Activated naive CD4-positive, alpha-beta T cell (primary cell): ENCODE measurements at places on chromosomes 1 and 21.
A peak's percentile ranks its signal among the peaks of the same experiment; 100 is the strongest.

DNA sequence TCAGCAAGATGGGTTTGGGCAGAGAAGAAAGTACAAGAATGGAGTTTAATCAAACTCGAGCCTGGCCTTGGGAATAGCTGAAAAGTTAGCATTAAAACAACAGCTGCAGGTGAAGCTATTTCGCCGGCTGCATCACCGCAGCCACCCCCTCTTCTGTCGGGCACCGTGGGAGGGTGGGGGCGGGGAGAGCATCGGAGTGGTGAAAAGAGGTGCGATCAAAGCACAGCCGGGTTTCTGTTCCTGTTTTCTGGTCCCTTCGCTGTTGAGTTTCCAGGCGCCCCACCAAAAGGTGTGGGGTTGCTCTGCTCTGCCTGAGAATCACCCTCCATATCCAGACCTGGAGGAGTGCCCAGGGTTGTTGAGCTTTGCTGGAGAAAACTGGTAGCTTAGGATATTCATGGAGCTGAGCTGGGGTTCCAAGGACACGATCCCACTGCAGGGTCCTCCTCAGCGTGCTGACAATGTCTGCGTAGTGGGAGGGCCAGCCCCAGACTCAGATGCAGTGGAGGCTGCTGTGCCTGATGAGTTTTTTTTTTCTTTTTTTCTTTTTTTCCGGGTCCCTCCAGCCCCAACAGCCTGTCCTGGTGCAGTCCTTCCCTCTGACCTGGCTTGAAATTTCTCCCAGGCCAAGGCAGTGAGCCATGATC lies 127.5 kb upstream of the C1orf174 start:
- DNase-seq, result no peak

- no peak for DNase-seq
Observed at GRCh38 chr1:184033711-184034167, 3.8 kb downstream of the COLGALT2 start.

GRCh38 chr1:151273924-151274466 lies 8.1 kb upstream of the ZNF687 start:
- no peak for DNase-seq

DNA sequence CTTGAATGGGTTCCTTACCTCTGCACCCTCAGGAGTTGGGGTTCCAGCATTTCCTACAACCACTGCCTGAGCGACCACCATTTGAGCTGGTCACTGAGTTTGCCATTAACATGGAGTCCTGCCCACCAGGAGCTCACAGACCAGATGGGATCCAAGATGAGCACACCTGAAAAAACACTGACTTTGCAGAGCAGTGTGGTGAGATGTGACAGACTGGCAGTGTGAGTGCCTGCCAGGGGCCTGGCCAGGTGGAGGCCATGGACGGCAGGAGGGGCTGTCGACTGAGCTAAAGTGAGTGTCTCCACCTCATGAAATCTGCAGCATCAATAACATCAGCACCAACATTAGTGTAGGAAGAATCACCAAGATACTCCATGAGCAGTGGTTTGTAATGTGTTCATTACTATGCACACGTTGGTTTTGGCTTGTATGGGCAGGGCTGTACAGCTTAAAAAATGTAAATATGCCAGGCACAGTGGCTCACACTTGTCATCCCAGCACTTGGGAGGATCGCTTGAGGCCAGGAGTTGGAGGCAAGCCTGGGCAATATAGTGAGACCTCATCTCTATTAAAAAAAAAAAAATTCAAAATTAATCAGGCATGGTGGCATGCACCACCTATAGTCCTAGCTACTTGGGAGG lies 12.2 kb upstream of the MIXL1 start:
- no peak for DNase-seq

GRCh38 chr1:10211805-10212410 lies 1.5 kb downstream of the KIF1B start:
- no peak for DNase-seq

GRCh38 chr1:11858968-11859871 lies 475 bp upstream of the NPPB start:
- peak; percentile 46 for DNase-seq

GRCh38 chr1:52122384-52122783 lies 19.5 kb upstream of the ZFYVE9 start:
- DNase-seq, result no peak

- no peak for DNase-seq
Observed at GRCh38 chr1:233282582-233282886, 13.0 kb downstream of the PCNX2 start.

- no peak for DNase-seq
Observed at GRCh38 chr1:29708796-29709703, 472.7 kb downstream of the PTPRU start.

DNA sequence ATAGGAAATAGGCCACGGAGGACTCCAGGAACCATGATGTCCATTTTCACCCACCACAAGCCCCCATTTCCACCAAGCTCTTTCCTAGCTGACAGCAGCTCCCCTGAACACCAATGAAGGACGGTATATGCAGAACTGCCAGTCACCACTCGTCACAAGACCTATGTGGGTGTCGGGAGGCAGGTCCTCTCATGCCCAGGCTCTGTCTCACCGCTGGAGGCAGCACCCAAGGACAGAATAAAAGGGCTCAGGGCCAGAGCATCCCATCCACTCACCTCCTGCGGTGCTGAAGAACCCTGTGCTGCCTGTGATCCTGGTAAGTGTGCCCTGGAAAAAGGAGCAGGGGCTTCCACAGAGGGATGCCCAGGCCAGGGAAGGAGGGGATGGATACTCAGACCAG lies at the start of gene LCE1F:
TSS of gene LCE1F (plus strand) at position 266 of the 400 bp plus-strand sequence. CDS start 1,232 bp downstream, outside the sequence.
- DNase-seq, result no peak

- no peak for DNase-seq
Observed at GRCh38 chr1:204206121-204206520, 7.7 kb downstream of the GOLT1A start.

DNA sequence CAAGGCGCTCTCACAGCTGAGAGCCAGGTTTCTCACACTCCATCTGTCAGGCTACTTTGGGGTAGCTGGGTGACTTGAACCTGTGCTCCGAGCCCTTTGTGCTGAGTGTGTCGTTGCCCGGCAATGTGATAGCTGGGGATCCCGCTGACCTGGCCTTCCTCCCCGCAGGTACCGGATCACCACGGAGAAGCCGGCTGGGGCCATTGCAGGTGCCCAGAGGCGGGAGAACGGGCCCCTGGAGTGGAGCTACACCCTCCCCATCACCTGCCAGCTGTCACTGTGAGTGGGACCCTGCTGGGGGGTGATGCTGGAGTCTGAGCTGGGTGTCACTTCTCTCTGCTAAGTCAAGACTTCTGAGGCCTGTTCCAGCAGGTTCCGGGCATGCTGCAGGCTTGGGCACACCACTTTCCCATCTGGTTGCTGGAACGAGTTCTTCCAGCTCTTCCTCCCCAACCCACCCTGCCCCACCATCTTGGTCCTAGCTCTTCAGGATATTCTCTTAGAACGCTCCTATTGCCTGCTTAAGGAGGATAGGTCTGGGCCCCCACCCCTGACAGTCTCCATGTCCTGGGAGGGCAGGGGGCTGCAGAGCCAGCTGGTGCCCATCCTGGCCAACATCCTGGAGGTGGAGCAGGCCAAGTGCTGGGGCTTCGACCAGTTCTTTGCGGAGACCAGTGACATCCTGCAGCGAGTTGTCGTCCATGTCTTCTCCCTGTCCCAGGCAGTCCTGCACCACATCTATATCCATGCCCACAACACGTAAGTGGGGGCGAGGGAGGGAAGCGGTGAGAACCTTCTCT lies 7.5 kb downstream of the IKBKE start:
- no peak for DNase-seq

DNA sequence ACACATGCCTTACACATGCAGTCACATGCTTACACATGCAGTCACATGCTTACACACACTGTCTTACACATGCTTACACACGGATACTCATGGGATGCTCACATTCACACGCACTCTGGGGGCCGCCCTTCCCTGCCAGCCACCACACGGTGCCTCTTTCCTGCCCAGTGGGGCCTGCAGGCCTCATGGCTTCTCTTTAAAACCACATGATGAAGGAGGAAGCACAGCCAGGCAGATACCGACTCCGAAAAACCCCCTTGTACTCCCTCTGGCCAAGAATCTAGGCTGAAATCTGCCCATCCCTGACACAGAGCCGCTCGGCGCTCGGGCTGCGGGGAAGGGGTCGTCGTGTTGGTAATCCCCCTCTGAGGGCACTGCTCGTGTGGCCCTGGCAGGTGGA lies 113.0 kb downstream of the PRDM16 start:
- no peak for DNase-seq

DNA sequence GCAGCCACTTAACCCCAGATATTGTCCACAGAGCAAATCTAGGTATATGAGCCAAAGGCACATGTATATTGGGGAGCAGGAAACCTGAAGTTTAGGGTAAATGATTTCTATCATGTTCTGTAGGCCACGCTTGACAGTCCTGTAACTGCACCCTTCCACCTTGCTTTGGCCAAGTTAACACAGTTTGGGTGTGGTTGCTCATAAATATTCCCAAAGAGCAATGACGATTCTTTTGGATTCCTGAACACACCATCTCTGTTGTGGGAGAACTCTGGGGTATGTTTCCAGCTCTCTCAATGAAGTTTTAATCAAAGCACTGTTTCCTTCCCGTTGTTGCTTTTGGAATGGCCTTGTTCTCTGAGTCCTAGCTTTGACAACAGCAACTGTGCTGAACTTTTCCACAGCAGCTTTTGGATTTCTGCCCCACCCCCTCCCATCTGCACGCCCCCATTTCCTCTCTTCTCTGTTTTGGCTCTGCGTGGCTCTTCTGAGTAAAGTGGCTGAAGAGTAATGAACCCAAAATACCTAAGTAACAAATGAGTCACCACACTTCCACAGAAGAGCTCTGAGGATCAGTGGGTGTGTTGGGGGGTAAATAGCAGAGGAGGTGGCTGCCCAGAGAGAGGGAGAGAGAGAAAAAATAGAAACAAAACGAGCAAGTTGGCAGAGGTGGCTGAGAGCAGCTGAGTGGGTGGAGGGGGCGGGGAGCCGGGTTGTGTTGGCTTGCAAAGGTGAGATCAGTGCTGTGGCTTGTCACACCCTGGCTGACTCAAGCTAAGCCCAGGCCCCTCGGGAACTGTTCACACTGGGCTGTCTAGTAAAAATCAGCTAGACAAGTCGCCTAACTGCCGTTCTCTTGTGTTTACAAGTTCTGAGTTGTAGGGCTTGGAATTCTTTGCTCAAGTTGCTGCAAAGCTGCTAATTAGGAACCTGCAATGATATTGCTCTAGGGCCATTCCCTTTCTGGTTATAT lies 26.9 kb upstream of the RAP1A start:
- peak; percentile 60 for DNase-seq

DNA sequence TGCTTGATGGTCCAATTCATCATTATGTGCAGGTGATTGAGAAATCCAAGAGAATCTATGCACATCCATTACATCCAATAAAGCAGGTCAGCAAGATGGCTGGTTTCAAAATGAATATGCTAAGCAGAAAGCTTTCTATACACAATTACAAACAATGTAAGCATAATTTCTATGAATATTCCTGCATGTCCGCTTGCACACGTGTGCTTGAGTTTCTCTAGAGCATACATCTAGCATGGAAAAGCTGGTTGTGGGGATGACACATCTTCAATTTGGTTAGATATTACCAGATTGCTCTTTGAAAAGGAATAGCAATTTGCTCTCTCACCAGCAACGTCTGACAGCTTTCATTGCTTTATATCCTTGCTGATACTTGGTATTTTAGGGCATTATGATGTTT lies 160.4 kb upstream of the HMGB4 start:
- no peak for DNase-seq

DNA sequence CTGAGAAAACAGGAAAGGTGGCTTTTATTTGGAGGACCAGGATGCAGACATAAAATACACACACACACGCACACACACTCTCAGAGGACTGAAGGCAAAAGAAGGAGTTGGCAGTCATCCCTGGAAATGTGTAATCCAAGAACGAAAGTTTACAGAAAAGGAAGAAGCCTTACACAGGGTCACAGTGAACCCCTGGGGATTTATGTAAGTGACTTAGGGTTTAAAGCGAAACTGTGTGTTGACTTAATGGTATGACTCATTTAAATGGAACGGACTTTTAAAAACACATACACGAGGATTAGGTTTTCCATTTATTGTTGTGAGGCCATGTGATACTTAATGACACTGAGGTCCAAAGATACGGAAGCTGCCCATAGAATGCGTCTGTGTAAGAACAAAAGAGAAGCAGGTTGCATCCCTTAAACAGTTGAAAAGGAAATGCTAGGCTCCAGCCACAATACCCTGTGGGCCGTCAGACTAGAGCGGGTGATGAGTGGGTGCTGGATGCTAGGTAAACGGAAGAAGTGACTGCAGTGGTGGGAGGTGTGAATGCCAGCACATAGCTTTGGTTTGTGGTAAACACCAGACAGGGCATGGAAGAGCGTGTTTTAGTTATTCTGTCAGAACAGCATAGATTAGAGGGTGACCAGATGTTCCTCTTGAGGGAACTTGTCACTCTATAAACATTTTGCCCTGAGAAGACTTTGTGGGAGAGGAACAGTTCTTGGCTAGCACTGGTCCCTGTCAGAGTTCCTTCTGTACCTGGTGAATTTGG lies 21.6 kb upstream of the BCL10 start:
- peak; percentile 13 for DNase-seq
